ENCODE measurements at places on chromosomes 12 and 14.
A peak's percentile ranks its signal among the peaks of the same experiment; 100 is the strongest.

- DNase-seq = peak; percentile 95
These were observed 568.3 kb downstream of the TMEM121 start for GRCh38 chr14:106094654-106095189.

DNA sequence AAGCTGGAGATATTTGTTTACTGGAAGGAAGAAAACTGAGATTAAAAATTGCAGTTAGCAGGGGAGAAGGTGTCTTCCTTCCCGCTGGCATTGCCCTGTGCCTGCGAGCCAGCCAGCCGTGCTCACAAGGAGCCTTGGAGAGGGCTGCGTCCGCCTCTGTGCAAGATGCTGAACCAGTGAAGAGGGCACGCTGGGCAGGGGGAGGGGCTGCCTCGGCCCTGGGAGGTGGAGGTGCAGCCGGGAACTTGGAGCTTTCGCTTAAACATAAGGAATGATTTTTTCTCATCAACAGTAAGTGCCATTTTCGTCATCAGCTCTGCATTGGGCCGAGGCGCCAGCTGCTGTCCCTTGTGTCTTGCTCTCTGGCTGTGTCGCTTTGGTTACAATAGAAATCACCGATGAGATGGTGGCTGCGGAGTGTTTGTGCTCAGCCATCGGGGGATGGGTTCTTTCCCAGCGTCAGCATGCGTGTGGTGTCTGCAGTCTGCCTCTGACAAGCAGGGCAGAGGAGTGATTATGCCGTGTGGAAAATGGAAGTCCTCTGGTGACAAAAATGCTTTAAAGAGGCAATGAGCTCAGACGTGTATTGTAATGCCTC lies 97.3 kb downstream of the ESR2 start:
- peak; percentile 28 for DNase-seq

DNA sequence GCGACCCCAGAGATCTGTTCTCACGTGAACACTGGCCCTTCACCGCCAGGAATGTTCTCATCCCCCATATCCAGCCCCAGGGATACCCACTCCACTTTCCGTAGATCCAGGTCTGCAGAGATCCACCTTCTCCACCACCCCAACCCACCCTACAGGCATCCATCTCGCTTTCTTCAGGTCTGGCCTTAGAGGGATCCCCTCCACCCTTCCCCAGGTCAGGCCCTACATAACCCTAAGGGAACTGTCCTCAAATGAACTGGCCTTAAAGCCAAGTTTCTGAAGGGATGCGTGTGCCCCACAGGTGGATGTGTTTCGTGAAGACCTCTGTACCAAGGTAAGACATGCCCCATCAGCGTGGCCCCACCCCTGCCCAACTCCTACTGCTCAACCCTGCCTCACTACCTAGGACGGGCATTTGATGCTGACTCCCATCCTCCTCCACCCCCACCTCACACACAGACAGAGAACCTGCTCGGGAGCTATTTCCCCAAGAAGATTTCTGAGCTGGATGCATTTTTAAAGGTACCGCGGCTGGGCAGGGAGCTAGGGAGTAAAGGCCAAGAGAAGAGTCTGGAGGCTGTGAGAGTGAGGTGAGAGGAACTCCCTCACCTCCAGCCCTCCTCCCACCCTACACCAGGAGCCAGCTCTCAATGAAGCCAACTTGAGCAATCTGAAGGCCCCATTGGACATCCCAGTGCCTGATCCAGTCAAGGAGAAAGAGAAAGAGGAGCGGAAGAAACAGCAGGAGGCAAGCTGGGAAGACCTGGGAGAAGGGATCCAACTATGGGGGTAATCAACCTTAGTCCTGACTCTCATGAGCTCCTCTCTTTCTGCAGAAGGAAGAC lies 912 bp downstream of the PSME1 start:
- DNase-seq = peak; percentile 49

GRCh38 chr12:19886065-19886464 lies 446.8 kb downstream of the AEBP2 start:
- DNase-seq = no peak

- no peak for DNase-seq
These were observed 196.1 kb upstream of the CDKN3 start for GRCh38 chr14:54200726-54201125.

- no peak for DNase-seq
These were observed 211.5 kb downstream of the CHST11 start for GRCh38 chr12:104668274-104668718.

- DNase-seq = no peak
These were observed 31.1 kb upstream of the TMX1 start for GRCh38 chr14:51208982-51209381.

DNA sequence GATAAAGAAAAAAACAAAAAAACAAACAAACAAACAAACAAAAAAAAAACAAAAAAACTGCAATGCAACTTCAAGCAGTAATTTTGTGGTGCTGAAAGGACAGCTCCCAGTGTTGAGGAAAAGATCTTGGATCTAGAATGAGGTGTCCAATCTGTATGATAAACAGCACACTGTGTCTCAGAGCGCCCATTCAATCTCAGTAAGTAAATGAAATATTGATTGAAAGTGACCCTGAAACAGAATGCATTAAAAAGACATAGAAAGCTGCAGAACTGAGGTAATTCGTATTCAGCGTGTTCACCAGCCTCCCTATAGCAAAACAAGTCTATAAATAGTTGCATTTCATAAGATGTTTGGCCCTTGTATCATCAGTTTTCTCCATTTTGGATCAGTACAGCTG lies 153.0 kb downstream of the NOVA1 start:
- no peak for DNase-seq

GRCh38 chr14:75041613-75042012 lies 9.7 kb downstream of the MLH3 start:
- no peak for DNase-seq

- no peak for DNase-seq
These were observed 19.6 kb downstream of the NINJ2 start for GRCh38 chr12:643475-644302.

GRCh38 chr12:128385736-128386135 lies 118.8 kb downstream of the TMEM132C start:
- no peak for DNase-seq

GRCh38 chr14:85701116-85701515 lies 171.2 kb downstream of the FLRT2 start:
- no peak for DNase-seq

DNA sequence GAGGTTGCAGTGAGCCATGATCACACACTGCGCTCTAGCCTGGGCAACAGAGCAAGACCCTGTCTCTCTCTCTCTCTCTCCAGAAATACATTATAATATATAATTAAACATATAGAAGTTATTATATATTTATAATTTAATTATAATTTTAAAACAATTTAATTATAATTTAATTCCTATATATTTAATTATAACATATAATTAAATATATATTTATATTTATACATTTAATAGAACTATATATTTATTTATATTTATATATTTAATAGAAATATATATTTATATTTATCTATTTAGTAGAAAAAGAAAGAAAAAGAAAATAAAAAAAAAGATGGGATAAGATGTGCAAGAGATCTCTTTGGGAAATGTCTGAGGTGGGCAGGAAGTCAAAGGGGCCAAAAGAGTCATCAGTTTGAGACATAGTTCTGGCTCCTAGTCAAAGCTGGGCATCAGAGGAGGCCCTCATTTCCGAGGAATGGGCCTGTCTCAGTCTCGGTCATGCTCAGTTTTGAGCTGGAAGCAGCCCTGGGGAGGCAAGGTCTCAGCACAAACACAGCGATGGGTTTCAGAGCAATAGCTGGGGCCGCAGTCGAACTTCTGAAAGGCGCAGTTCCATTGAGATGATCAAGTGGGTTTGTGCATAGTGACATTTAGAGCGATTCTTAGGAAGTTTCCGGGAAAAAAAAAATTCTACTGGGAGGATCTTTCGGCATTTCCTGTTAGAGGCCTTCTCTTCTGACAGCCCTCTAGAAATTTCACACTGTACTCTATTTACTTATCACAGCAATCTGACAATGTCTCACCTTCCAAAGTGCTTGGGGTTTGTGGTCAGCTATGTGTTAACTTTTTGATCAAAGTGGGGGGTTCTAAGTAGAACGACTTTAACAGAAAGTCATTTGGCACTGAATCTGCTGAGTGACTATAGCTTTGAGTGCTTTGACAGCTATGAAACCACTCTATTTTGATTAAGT lies 58.7 kb upstream of the GZMB start:
- peak; percentile 74 for DNase-seq

- DNase-seq = no peak
These were observed 379.1 kb downstream of the NELL2 start for GRCh38 chr12:44497044-44497443.

GRCh38 chr12:128298091-128298748 lies 31.2 kb downstream of the TMEM132C start:
- no peak for DNase-seq

- DNase-seq = no peak
These were observed 4.2 kb upstream of the CLMN start for GRCh38 chr14:95323917-95324316.

DNA sequence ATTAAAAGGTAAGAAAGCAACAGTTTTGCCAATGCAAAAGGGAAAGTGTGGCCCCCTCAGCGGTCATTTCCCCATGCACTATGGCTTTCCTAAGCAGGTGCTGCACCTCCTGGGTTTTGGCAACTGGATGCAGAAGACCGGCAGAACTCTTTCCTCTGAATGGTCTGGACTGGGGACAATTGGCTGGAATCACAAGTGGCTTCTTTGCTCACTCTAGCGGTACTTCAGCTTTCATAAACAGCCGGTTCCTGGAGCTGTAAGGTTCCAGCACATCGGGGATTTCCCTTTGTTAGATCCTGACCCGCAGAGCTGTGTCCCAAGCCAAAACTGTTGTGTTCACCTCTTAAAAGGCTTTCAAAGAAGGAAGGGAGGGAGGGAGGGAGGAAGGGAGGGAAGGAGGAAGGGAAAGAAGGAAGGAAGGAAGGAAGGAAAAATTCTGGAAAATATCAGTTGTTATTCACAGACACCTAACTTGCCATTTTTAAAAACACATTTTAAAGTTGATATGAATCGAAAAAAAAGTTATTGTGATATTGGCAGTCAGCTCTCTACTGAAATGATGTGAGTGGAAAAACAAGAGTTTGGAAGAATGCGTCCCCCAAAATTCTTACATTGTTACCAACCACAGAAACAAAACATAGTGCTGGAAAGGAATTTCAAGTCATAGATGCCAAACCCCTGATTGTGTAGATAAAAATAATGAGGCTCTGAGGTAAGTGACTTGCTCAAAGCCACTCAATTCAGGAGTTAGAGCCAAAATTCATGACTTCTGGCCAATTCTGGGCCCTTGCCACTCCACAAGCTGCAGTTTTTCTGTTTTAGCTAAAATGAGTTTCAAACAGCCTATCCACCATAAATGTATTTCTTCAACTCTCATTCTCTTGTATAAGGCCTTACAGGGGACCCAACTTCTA lies 220.6 kb upstream of the HMGA2 start:
- no peak for DNase-seq

DNA sequence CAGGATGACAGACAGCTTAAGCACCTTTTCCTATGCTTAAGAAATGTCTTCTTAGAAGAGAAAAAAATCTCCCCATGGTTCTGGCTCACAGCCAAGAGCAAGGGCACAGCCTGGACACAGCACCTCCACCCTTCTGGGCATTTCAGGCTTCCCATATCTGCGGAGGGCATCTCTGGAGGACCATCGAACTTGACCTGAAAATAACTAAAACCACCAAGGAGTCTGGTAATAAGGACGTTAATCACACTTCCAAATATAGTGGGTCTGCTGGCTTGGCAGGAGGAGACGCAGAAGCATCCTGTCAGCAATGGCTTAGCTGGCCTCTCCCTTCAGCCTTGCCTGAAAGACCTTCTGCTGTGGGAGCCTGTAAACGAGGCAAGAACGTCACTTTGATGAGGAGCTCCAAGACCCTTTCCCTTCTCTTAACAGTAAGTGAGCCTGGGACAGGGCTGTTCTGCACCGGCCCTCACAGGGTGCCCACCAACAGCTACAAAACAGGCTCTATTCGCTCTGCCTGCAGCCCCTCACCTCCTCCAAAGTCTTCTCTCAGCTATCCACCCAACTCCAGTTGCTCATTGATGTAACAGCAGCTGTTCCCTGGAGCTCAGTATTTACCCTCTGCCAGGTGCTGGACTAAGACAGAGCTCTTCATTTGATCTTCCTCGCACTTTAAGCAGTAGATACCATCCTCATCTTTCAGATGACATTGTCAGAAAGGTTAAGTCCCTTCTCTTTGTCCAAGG lies 13.2 kb downstream of the SETD3 start:
- no peak for DNase-seq

GRCh38 chr12:26113181-26113654 lies 11.6 kb downstream of the BHLHE41 start:
- DNase-seq = no peak

DNA sequence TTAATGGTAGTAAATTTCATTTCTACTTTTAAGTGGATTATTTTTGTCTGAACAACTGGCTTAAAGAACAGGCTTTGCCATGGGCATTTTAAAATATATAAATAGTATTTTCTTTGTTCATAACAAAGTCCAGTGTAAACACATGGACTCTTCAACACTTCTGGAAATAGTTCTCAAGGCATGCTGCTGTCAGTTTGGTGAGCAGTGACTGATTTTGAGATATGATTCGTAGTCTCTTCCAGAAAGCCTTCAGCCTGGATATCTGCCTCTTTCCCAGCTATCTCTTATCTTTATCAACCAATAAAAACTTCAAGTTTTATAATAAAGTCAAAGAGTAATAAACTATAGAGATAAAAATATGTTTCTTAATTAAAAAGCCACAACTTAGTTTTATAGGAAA lies 110.7 kb downstream of the NAV3 start:
- DNase-seq = no peak

- peak; percentile 44 for DNase-seq
These were observed 7.3 kb upstream of the KIF26A start for GRCh38 chr14:104130974-104131651.

DNA sequence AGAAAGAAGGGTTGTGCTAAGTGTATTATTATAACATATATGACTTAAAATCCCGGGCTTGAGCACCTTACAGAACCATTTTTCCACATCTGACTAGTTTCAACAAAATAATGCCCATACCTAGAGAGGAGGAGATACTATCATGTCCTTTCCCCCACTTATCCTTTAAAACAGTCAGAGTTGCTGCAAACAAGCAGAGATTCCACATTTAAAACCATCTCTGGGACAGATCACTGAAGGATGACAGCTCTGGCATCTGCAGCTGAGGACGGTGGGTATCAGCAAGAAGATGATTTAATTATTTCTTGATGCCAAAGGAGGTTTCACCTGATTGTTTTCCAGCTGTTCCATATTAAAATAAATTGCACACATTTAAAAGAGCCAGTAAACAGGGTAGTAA lies 328.0 kb upstream of the TMTC1 start:
- DNase-seq = no peak

DNA sequence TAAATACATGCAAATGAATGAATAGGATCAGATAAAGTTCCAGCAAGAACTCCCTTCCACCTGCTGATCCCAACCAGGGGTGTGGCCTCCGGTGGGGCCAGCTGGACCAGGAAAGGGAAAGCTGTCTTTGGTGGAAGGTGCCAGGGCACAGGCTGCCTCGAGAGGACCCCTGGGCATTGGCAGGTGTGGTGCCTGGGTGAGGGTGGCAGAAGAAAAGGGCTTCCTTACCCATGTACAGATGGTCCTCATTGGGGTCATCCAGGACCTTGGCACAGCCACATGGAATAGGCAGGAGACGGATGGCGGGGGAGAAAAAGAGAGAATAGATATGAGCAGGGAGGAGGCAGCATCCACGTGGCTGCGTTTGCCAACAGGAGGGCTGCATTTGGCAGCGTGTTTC lies 36.4 kb downstream of the CAMKK2 start:
- no peak for DNase-seq

- DNase-seq = no peak
These were observed 50.3 kb downstream of the CCNK start for GRCh38 chr14:99531251-99532096.

GRCh38 chr14:70822530-70823185 lies 13.3 kb upstream of the MAP3K9 start:
- DNase-seq = peak; percentile 56

Data from stimulated activated CD8-positive, alpha-beta memory T cell treated with anti-CD3 and anti-CD28 coated beads, Interleukin-4, amount 100 ng/mL, for 48 hours (primary cell).